ENCODE measurements at places on chromosomes 7 and 10.

- DNase-seq = no peak
Observed at GRCh38 chr10:34966040-34966439, 124.1 kb downstream of the CUL2 start.

DNA sequence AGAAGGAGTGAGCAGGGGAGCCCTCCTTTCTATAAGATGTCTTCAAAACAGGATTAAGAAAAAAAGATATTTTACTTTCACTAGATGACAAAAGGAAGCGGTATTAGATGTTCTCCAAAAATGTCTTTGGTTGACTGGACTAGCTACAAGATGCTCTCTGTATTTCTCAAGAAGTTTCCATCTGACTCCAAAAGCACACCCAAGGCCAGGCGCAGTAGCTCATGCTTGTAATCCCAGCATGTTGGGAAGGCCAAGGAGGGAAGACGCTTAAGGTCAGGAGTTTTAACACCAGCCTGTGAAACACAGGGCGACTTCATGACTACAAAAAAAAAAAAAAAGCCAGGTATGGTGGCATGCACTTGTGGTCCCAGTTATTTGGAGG lies 84.5 kb downstream of the PIP4K2A start:
- no peak for DNase-seq

- DNase-seq = no peak
Observed at GRCh38 chr10:32984003-32984600, 26.1 kb upstream of the ITGB1 start.

DNA sequence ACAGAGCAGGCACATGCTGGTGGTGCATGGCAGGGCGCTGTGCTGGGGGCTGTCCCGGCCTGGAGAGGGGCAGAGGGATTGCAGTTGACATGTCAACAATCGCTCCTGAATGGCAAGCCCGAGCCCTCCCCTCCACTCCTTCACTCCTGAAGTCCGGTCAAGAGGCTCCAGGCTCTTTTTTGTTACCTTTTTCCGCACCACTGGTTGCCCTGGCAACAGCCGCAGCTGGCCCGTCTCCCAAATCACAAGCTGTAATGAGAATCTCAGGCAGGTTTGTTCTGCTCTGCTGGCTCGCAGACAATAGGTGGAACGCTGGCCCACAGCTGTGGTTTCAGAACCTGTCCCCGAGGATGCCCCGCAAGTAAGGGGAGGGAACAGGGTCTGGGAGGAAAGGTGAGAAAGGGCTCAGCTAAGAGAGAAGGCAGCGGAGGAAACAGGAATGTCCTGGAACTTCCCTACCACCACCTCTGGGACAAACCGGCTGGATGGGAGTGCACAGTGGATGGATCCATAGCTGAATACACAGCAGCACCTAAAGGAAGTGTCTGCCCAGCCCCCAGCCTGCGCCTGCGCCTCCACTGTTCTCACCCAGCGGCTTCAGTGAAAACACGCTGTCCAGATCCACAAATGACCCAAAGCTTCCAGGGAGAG lies 58.9 kb downstream of the CALML3 start:
- no peak for DNase-seq

DNA sequence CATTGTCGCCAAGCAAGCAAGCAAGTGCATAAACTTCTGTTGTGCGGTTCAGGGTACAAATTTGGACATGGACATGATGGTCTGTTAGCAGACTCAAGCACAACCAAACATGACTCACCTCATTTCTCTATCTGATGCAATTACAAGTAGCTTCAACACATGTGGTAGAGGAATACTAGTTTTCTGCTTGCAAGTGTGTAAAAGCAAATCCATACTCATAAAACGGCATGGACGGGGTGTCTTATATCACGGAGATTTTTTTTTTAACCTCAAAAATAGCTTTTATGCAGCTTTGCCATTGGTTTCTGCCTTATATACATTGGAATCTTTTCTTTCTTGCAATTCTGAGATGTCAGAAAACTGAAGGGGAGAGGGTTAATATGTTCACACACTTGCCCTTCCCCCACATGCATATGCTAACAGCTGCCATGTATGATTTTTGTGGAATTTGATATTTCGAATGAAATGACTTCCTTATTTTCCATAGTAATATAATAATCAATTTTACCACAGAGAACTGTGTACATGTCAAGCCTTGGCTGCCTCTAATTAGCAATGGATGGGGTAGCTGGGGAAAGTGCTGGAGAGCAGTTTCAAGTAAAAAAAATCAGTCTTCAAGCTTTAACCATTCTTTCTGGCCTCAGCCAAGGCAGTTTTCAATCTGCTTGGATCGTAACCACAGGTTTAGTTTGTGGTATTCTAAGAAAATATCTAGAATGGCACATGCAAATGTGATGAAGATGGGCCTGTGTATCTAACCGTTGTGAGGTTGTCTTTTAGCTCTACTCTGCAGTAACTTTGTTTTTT lies 106.0 kb upstream of the PDCD4 start:
- DNase-seq = no peak

- DNase-seq = no peak
Observed at GRCh38 chr10:51876979-51877378, 177.6 kb upstream of the CSTF2T start.

Data from stimulated activated CD8-positive, alpha-beta memory T cell treated with anti-CD3 and anti-CD28 coated beads, Interleukin-15, amount 100 ng/mL, for 48 hours (primary cell).